ENCODE measurements at places on chromosomes 4 and X. TPM values are rescaled to one million over a fixed set of nuclear protein-coding genes. Genes with fewer than 3 reads are reported as not detected.
A peak's percentile ranks its signal among the peaks of the same experiment; 100 is the strongest.

DNA sequence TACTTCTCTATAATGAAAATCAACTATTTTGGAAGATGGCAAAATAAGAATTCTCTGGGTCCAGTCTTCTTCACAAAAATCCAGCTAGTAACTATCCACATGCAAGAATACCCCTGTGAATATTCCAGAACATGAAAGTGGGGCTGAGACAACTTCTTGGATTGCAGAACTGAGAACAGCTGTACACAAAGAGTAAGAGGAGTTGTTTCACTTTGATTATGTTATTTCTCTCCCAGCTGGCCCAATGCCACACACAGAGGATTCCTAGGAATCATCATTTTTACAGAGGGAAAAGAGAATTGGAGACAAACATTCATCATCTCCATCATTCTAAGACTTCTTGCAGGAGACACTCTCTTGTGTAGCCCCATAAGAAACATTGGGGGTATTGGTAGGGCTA lies 782.2 kb upstream of the LCORL start:
- no peak for DNase-seq

The ARHGAP6 gene
- 0.02 TPM for polyA plus RNA-seq

GRCh38 chr4:99708551-99708950 lies 50.9 kb upstream of the C4orf54 start:
- no peak for DNase-seq

The ADH1B gene
- not detected for polyA plus RNA-seq

The ANKRD50 gene
- polyA plus RNA-seq = 2.1 TPM

- peak; percentile 42 for DNase-seq
Observed at GRCh38 chrX:95291561-95291960, 1393.1 kb upstream of the DIAPH2 start.

GRCh38 chrX:31058284-31058683 lies 13.6 kb downstream of the FTHL17 start:
- DNase-seq = no peak

DNA sequence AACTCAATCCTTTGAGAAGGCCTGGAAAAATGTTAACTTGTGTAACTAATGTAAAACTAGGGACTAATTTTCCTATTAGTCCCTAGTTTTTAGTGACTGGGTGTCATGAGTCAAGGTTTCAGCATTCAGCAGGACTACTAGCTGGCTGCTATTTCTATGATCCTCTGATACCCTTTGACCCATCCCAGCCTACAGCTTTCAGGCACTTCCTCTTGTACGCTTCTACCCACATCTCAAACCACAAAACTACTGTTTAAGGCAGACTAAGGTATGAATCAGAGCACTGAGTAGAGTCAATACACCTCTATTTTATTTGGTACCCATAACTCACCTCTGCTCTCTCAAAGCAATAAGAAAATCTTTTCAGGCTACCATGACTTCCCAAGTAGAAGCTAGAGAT lies 809.6 kb downstream of the PDHA2 start:
- DNase-seq = peak; percentile 88

The GALNT7 gene
- 6.4 TPM for polyA plus RNA-seq

The TSC22D3 gene
- polyA plus RNA-seq = 38.4 TPM

The ADH4 gene
- not detected for polyA plus RNA-seq

DNA sequence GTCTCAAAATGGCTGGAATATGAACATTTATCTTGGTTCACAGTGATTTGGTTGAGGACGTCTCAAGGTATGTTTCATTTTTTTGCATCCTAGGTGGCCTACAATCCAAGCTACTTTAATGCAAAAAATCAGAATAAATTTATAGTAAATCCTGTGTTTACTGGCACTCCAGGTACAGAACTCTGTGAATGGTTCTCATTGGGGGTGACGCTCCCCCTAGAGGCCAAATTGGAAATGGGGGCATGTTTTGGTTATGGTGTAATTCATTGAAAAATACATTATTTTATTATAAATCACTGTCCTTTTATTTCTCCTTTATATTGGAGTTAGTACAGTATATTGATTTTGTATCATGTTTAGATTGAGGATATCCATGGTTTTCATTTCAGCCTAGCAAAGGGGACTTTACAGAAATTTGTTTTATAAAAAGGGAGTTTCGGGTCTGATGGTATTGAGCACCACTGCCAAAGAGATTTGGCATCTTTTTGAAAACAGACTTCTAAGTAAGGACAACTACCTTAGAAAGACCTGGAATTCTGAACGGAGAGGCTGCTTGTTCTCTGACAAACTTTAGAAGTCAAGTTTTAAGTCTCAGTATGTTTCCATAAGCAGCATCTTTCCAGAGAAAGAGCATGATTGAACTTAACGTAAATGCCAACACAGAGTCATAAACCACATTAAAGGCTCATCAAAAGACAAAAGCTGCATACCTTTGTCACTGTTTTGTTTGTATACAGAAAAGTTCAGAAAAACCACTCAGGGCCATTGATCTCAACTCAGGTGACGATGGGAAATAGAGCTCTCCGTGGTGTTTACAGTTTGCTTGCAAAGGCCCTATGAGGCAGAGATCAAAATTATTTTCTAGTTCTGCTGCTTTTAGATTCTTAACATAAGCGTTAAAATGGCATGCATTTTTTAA lies 19.4 kb downstream of the MTM1 start:
- no peak for DNase-seq

DNA sequence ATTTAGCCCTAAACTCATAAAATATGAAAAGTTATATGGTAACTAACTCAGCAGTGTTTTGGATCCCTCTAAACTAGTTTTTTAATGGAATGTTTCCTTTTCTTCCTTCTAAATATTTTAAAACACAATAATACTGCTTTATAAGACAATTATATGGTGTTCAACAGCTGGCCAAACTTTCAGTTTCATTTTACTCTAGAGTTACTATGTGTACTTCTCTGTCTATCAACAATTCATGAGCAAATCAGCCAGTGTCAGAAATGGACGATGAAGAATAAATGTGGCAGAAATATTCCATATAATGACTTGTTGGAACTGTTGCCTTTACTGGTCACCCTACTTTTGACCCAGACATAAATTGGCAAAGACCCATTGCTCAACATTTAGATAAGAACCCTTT lies 64.8 kb upstream of the CXXC4 start:
- no peak for DNase-seq

GRCh38 chrX:154063234-154063633 lies 34.3 kb downstream of the MECP2 start:
- DNase-seq = no peak

DNA sequence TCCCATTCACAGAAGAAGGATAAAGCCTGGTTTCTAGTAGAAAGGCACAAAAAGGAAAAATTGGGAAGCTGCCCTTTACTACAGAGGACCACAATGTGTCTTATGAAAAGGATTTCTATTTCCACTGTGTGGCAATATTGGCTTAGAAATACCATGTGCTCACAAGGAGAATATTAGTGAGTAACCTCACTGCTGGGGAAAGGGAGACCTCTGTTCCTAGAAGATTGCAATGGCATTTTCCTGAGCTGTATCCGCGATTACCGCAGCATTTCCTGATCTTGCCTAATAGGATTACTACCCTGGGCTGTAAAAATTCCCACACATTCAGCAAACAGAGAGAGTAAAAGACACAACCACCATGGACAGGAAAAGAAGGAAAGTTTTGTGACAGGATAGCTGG lies 308.8 kb upstream of the TECRL start:
- DNase-seq = no peak

The SSX2 gene
- polyA plus RNA-seq = not detected

The FRAS1 gene
- polyA plus RNA-seq = 1.3 TPM

The WAS gene
- polyA plus RNA-seq = 0.25 TPM

DNA sequence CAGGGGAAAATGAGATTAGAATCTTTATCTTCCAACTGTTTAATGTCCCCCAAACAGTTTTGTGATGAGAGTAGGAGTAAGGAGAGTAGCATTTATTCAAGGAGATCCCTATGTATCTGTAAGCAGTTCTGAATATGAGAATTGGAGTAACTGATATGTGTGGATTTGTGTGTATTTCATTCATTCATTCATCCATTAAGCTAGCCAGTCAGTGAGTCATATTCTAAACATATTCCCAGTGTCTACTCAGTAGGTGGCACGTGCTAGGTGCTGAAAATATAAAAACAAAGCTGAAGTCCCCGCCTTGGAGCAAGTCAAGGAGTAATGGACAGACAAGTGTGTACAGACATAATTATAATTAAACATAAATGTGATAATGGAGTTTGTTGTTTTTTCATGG lies 12.4 kb upstream of the STX18 start:
- no peak for DNase-seq

DNA sequence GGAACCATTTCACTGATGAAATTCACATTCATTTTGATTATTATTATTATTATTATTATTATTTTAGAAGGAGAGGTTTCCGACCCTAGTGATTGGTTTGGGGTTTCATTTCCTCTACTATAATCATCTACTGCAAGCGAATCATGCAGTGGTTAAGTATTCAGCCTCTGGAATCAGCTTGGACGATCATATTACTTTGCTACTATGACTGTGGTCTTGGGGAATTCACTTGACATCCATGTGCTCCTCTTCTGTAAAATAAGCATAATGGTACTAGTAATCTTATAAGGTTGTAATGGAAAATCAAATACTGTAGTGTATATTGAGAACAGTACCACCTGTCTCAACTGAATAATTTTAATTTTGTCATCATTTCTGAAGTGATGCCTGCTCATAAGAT lies 132.1 kb upstream of the SLC4A4 start:
- no peak for DNase-seq

DNA sequence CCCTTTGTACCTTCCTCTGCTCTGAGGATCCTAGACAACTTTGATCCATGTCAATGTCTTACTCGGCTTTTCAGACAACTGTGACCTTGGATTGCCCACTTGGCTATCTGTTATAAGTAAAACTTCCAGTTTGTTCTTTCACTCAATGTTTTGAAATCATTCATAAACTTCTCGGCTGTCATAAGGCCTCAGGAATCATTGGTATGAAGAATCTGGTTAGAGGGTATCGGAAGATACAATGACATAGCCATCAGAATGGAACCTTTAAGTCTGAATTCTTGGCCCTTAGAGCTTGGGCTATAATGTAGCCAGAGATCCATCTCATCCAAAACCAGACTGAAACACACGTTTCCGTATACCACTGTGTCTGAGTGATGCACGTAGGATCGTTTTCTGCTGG lies 59.0 kb upstream of the WDR1 start:
- no peak for DNase-seq

- DNase-seq = no peak
Observed at GRCh38 chrX:107560980-107561379, 67.3 kb upstream of the PRPS1 start.

All from foreskin keratinocyte (primary cell).